Stimulated activated CD8-positive, alpha-beta memory T cell treated with anti-CD3 and anti-CD28 coated beads, Interleukin-15, amount 100 ng/mL, for 4 hours (primary cell): ENCODE measurements at places on chromosomes 3 and 15.

- DNase-seq: no peak
These were observed 435 bp downstream of the SLC35G2 start for GRCh38 chr3:136819392-136819730.

DNA sequence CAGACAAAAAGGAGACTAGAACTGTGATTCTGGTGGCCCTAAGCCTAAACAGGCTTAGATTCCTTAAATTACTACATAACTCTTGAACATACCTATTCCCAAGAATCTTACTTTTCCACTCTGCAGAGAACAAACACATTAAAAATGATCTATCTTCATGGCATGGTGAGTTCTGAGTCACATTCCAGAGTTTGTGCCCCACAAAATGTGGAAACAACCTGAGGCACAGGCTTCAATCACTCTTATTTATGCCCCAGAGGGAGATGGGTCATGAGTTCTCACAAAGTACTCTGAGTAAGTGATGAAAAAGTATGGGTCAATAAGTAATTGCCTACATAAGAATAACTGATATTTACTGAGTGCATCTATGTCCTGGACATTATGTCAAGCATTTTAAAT is 137.5 kb upstream of the SLC2A2 start:
- DNase-seq: no peak

DNA sequence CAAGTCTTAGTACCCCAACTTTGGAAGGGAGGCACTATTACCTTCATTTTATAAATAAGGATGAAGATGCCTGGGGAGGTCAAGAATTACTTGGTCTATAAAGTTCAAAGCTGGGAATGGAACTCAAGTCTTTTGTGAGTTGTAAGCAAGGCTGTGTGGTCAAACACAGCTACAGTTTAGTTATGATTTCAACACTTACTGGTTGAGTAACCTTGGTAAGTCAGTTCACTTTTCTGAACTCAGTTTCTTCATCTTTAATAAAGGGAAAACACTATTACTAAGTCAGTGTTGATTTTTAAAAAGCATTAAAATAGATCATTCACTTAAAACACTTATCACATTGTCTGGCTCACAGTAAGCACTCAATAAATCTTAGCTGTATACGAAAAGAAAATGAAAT is 200.4 kb upstream of the ADAMTS9 start:
- DNase-seq: no peak

DNA sequence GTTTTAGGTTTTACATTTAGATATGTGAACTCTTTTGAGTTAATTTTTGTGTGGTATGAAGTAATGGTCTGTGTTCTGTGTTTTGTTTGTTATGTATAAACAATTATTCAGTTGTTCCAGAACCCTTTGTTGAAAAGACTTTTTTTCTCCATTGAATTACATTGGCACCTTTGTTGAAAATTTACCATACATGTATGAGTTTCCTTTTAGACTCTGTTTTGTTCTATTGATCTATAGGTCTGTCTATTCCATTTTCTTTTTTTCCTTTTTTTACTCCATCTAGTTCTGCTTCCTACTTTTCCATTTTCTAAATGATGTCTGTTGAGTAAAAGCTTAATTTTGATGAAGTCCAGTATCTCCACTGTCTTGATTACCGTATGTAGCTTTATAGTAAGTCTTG is 31.4 kb downstream of the ARIH2 start:
- DNase-seq: no peak

DNA sequence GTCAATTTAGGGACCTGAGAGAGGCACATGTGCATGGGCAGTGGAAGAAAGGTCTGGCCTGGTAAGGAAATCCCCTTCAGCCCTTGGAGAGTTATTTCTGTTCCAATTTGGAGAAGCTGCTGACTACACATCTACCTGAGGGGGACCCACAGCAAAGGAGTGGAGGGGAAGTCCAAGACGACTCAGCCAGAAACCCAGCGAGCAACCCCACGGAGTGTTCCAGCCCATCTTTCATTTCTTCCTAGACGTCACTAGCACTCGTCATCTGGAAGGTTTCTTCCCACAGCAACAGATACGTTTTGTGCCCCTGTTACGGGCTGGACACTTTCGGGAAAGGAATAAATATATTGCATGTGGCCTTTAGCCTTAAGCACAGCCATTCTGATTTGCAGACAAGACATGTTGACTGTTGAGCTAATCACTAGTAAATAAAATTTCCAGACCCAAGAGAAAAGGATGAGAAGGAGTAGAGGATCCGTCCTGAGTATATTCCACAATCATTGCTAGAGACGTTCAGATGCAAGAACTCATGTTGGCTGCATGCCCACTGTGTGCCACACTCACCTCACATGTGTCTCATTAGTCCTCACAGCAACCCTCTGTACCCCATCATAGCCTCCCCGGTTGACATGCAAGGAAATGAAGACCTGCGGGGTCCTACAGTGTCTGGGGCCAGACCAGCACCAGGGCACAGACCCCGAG is 7.8 kb upstream of the FAM174B start:
- no peak for DNase-seq

DNA sequence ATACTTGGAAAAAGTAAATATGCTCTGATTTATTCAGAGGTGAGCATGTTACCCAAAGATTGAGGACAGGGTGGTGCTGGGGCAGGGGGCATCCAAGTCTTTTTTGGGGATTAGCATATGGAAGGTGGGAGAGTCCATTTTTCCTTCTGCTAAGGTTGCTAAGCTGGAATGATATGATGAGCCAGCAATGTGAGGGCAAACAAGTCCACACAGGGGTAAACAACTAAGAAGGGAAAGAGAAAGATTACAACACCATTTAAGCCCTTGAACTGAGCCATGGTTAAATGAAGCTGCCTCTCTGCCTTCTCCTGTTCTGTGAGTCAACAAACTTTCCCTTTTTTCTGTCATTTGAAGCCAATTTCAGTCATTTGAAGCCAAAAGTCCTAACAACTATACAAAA is 89.0 kb downstream of the RPL22L1 start:
- no peak for DNase-seq

DNA sequence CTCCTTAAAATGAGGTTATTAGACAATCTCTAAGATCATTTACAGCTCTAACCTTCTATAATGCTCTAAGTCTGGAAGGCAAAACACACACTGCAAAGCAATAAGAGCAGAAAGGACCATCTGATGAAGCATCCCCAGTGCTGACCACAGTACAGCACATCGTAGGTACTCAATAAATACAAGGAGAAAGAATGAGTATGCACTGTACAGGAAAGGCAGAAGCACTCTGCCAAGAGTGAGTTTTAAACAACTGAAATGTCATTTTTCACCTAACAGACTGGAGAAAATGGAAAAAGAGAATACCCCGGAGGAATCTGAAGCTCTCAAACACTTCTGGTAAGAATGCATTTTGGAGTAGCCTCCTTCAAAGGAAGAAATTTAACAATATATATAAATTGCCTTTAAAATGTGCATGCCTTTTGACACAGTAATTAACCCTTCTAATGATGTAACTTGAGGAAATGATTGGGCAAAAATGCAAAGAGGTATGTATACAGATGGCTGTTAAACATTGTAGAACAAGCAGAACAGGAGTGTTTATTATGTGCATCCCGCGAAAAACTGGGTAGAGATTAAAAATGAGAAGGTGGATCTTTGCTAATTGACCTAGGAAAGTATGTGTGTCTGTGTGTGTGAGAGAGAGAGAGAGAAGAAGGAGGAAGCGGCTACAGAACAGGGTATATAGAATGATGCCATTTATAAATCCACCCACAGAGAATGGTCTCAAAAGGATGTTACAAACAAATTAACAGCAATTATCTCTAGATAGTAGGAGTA is 8.0 kb upstream of the OXTR start:
- DNase-seq: no peak
